Glutamatergic neuron (in vitro differentiated cells): ENCODE measurements at places on chromosomes 6 and 20.

DNA sequence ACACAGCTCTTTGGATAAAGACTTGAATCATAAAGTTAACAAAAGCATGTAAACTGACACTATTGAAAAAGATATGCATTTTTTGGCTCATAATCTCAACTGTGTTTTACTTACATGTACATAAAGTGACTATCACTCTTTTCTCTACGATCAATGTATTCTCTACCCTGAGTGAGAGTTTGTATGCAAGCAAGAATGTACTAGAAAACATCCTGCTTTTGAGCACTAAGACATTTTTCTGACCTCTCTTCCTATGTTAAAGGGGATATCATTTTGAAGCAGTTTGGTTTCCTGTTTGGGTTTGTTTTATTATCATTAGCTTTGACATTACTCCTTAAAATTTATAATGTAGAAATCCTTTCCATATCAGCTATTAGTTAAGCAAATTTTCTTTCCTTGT is 910.8 kb downstream of the C6orf118 start:
- no peak for DNase-seq

DNA sequence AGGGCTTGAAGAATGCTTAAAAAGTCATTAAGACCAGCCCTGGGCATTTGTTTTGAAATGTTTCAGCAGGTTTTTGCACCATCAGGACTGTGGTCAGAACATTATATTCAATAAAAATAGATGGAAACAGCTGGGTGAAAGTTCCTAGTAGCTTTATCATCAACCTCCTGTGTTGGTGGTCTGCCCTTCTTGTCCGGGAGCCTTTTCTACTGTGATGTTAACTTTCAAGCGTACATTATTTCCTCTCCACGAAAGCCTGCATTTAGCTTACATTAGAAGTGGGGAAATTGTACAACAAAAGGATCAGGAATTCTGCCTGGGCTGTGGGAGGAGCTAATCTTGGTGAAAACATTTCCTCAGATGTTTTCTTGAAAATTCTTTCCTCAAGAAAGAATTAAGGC is 71.1 kb downstream of the LAMA4 start:
- DNase-seq = no peak

DNA sequence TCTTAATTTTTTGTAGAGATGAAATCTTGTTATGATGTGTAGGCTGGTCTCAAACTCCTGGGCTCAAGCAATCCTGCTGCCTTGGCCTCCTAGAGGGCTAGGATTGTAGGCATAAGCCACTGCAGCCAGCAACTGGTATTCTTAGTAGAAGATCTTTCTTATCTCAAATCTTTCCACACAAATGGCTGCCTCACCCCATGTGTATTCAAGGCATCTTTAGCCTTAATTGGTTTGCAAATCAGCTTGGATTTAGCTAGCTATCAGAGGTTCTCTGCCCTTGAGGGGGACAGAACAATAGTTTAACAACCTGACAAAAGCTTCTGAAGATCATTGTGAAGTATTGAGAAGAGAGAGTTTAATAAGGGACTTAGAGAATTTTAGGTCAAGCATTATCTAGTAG is 17.9 kb upstream of the ABRACL start:
- DNase-seq = no peak

- peak; percentile 19 for DNase-seq
Measured at GRCh38 chr6:31581434-31582229, 592 bp downstream of the LTB start.

DNA sequence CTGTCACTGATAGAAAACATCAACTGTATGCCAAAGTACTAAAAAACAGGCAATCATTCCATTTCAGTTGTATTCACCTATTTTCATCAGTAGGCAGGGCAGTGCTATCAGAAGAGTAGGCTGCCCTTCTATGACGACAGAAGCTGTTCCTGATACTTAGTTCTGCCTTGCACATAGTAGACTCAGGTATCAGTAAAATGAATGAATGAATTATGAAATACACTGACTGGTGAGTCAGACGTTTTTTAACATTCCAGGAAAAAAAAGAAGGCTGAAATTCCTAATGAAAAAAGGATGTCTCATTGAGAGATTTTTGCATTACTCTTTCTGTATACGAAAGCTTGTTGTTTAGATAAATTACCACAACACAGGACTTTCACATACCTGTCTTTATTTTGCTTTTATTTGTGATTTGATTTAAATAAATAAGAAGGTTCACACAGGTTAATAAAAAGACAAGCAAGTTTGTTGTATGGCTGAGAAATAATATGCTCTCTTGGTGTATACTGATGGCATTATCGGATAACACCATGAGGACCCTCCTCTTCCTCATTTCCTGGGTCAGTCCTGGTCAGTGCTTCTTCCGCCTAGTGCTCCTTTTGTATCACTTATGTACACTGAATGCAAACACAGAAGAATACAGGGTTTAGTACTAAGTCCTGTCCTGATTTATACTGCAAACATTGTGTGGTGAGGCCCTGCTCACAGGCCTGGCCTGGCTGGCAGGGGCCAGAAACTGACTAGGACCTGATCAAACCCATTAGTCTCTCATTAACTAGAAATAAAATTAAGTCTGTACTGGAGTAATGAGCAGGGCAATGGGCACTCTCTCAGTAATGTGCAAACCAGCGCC is 39.4 kb upstream of the SPDEF start:
- no peak for DNase-seq

GRCh38 chr6:3026791-3027626 is 27.3 kb downstream of the NQO2 start:
- DNase-seq = no peak

- no peak for DNase-seq
Measured at GRCh38 chr20:61674688-61675087, 391.0 kb downstream of the TAF4 start.

- no peak for DNase-seq
Measured at GRCh38 chr20:41124451-41125094, 12.8 kb upstream of the PLCG1 start.

GRCh38 chr6:107493158-107494057 is 3.5 kb downstream of the SOBP start:
- no peak for DNase-seq

DNA sequence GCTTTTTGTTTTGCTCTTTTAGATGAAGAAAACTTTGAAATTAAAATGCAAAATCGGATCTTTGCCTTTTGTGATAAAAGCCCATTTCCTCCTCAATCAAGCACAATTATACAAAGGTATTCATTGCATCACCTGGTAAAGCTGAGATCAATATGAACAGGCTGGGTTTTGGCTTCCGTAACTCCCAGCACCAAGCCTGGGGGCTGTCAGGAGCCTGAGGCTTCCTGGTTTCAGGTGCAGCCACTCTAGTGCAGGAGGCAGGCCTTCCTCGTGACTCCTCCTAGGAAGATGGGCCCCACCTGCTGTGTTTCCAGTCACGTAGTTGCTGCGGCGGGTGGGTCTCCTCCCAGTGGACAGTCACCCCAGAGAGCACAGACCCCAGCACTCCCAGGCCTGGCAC is 54.0 kb downstream of the EDN3 start:
- no peak for DNase-seq

DNA sequence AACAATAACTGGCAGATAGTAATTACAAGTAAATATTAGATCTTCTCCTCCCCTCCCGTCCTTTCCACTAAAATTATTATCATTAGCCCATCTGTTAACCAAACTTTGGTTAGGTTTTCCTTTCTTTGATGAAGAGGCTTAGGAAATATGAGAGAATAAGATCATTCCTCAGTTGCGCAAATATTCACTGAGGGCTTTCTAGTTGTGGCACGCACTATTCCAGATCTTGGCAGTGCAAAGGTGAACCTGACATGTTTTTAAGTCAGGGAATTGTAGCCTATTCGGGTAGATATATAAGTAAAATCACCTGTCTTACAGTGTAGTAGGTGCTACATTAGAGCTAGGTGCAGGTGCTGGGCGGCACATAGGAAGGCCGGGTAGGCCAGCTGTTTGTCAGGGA is 31.1 kb downstream of the RNF217 start:
- no peak for DNase-seq

GRCh38 chr6:90219209-90219985 is 77.2 kb downstream of the BACH2 start:
- DNase-seq = peak; percentile 27
